GM23248 (cell line): ENCODE measurements at places on chromosomes 7 and 10.
A peak's percentile ranks its signal among the peaks of the same experiment; 100 is the strongest.

GRCh38 chr10:18221123-18221522, 80.9 kb downstream of the CACNB2 start:
- no peaks in the 10 kb centered on the region for H3K36me3 ChIP-seq
- H3K27me3 ChIP-seq, result no peaks in the 10 kb centered on the region
- no peaks in the 10 kb centered on the region for H3K4me1 ChIP-seq
- DNase-seq, result peak; percentile 43
- no peak overlapping the region for H3K27ac ChIP-seq

DNA sequence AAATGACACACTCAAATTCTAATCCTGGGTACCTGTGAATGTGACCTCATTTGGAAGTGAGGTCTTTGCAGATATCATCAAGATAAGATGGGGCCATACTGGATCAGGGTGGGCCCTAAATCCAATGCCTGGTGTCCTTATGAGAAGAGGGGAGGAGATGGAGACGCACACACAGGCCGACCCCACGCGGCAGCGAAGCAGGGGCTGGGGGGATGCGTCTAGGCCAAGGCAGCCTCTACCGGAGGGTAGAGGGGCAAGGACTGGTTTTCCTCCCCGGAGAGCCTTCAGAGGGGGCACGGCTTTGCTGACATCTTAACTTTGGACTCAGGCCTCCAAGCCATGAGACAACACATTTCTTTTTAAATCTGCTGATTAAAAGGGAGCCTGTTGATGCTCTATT, 33.3 kb downstream of the DPYSL4 start:
- H3K4me3 ChIP-seq, result no peak overlapping the region
- no peaks in the 10 kb centered on the region for H3K36me3 ChIP-seq
- no peak for DNase-seq
- no peaks in the 10 kb centered on the region for H3K4me1 ChIP-seq
- no peak overlapping the region for H3K27ac ChIP-seq

DNA sequence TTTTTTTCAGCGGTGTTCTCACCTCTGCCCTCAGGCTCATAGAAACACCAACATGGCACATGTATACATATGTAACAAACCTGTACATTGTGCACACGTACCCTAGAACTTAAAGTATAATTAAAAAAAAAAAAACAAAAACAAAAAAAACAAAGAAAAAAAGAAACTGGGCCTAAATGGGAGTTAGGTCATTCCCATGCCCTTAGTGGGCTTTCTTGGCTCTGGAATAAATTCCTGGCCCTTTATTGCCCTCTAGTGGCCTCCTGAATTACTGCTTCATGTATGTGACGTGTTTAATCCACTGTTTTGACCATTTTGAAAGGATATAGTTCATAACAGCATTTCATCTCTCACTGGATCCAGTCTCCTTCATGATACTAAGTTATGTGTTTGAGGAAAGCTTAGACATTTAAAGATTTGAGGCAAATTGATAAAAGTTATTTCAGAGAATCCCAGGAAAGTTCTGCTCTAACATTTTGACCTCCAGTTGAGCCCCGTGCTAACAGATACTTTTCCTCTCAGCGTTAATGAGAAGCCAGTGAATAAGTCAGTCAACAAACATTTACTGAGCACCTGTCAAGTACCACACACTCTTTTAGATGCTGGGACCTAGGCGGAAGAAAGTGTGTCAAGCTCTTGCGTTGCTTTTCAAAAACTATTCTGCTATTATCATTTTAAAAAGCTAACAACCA, 54.7 kb upstream of the SYPL1 start:
- H3K27ac ChIP-seq, result no peak overlapping the region
- H3K4me1 ChIP-seq, result peaks cover 18% of the 10 kb centered on the region
- H3K36me3 ChIP-seq, result no peaks in the 10 kb centered on the region

DNA sequence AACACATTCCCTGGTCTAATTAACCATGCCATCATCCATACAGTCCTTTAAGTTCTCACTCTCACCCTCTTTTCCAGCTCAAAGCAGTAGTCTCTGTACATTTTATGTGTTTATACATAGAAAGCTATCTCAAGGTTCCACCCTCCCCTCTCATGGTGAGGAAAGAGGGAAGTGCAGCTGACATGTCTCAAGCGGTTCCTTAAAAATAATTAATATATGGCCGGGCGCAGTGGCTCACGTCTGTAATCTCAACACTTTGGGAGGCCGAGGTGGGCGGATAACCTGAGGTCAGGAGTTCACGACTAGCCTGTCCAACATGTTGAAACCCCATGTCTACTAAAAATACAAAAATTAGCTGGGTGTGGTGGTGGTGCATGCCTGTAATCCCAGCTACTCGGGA, 36.7 kb downstream of the ZC3HAV1 start:
- peaks cover 3% of the 10 kb centered on the region for H3K4me1 ChIP-seq
- H3K4me3 ChIP-seq, result no peak overlapping the region
- no peak overlapping the region for H3K27ac ChIP-seq
- no peaks in the 10 kb centered on the region for H3K27me3 ChIP-seq
- H3K36me3 ChIP-seq, result peaks cover 31% of the 10 kb centered on the region

GRCh38 chr7:18653381-18654155, 158.0 kb downstream of the HDAC9 start:
- DNase-seq, result no peak
- H3K4me1 ChIP-seq, result no peaks in the 10 kb centered on the region

- H3K4me3 ChIP-seq, result no peak overlapping the region
- H3K36me3 ChIP-seq, result no peaks in the 10 kb centered on the region
- no peaks in the 10 kb centered on the region for H3K4me1 ChIP-seq
- no peak overlapping the region for H3K27ac ChIP-seq
Measured at GRCh38 chr7:157580324-157580723, 243.5 kb downstream of the DNAJB6 start.

DNA sequence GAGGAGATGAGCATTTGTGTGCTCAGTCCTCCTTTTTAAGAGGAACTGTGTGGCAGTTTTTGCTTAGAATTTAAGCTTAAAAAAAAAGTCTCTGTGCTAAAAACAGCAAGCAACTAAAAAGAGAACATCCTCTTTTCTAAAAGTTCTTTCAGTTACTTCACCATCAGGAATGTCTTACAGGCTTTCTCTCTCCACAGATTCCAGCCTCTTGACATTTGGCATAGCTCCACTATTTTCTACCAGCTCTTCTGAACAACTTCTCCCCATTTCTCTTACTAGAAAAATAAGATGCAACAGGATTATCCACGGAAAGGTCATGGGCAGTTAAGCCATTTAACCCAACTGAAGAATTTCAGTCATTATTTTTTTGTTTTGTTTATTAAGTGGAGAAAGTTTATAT, 13.2 kb downstream of the PCLO start:
- DNase-seq, result no peak
- H3K4me3 ChIP-seq, result no peak overlapping the region
- H3K36me3 ChIP-seq, result no peaks in the 10 kb centered on the region
- no peak overlapping the region for H3K27ac ChIP-seq

DNA sequence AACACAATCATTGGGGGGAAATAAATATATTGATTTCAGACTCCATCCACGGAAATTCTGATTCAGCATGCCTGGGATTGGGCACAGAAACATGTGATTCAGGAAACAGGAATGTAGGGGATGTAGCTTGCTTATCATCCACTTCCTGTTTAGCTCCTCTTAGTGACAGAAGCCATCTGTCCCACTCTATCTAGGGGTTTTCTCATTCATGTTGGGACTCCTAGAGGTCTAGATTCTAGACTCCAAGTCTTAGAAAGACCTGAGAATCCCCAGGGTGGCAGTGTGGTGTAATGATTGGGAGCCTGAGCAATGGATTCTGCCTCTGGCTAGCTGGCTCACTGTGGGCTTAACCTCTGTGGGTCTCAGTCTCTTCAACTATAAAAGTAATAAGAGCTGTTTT, 67.9 kb downstream of the CDK1 start:
- no peak overlapping the region for H3K27ac ChIP-seq
- no peak overlapping the region for H3K4me3 ChIP-seq
- DNase-seq, result peak; percentile 57
- no peaks in the 10 kb centered on the region for H3K27me3 ChIP-seq
- no peaks in the 10 kb centered on the region for H3K36me3 ChIP-seq
- peaks cover 16% of the 10 kb centered on the region for H3K4me1 ChIP-seq

DNA sequence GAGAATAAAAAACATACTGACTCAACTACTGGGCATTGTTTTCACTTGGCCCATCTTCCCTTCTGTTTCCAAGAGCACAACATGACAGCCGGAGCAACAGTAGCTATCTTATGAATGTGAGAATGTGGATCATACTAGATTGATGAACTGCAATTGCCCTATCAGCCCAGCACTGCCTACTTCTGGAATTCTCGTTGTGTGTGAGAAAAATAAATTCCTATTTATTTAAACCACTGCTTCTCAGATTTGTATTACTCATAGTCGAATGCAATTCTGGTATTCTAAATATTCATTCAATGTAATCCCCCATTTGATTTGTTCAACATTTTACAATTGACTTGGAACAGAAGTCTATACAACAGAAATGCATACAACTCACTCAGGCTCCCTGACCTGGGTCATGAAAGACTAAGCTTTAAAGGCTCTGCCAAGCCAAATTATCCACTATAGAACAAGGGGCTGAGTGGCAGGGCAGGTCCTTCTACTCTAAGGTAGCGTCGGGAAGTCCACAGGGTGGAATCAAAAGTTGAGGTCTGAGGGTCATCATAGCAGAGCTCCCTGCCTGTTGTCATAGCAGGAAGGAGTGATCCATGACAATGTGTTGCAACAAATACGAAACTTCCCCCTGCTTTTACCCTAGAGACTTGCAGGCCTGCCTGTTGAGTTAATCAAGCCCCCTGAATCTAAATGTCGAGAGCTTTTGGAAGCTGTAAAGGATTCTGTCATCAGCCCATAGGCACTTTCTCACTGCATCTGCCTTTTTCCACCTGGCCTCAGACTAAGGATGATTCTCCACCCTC, 12.4 kb upstream of the JAZF1 start:
- H3K4me1 ChIP-seq, result no peaks in the 10 kb centered on the region
- DNase-seq, result peak; percentile 29
- H3K27me3 ChIP-seq, result no peaks in the 10 kb centered on the region
- H3K4me3 ChIP-seq, result no peak overlapping the region
- no peak overlapping the region for H3K27ac ChIP-seq
- H3K36me3 ChIP-seq, result no peaks in the 10 kb centered on the region

- H3K36me3 ChIP-seq, result no peaks in the 10 kb centered on the region
- H3K4me3 ChIP-seq, result peak overlapping the region; percentile 91
- peak overlapping the region; percentile 70 for H3K27ac ChIP-seq
- no peaks in the 10 kb centered on the region for H3K27me3 ChIP-seq
- peak; percentile 93 for DNase-seq
- peaks cover 36% of the 10 kb centered on the region for H3K4me1 ChIP-seq
Measured at GRCh38 chr10:88880282-88881076, 434 bp downstream of the STAMBPL1 start.

DNA sequence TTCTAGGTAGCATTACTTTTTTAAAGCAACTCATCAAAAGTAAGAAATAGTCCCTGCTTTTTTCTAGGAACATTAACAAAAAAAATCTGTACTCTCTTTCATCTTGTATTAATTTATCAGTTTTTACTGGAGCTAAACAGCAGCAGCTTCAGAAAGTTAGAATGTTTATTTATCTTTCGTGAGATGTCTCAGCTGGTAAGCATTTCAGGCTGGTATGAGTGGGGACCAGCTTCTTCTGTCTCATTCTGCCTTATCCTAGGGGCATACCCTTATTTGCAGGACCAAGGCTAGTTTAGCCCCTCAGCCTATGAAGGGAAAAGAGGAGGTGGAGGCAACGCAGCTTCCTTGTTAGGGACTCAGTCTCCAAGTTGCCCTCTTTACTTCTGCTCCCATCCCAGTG, 35.1 kb downstream of the LANCL2 start:
- no peaks in the 10 kb centered on the region for H3K27me3 ChIP-seq
- peak; percentile 14 for DNase-seq
- H3K36me3 ChIP-seq, result no peaks in the 10 kb centered on the region

DNA sequence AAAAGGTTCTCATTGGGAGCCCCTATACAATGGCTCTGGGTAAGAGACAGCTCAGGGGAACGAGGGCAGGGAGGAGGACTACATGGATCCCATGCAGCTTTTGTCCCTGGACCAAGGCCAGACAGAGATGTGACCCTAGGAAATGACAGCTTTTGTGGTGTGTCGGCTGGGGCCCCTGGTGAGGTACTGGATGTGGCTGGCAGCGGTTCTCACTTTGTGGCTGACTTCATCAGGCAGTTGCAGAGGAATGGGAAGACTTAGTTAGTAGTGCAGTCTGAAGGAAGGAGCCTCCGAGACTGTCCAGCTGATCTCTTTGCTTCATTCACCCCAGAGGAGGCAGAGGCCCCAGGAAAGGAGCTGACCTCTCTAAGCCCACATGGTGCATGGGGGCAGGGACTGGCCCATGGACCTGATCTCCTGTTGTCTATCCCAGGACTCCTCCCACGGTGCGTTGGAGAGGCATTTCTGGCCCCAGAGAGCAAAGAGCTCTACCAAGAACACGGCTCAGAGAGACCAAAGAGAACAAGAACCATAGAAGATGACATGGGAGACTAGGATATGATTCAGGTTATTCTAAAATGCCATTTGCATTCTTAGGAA, 202.9 kb downstream of the RPS24 start:
- no peak overlapping the region for H3K27ac ChIP-seq
- H3K4me1 ChIP-seq, result peaks cover 4% of the 10 kb centered on the region; the same call in 1 of the 2 replicates
- no peaks in the 10 kb centered on the region for H3K27me3 ChIP-seq
- H3K4me3 ChIP-seq, result no peak overlapping the region

DNA sequence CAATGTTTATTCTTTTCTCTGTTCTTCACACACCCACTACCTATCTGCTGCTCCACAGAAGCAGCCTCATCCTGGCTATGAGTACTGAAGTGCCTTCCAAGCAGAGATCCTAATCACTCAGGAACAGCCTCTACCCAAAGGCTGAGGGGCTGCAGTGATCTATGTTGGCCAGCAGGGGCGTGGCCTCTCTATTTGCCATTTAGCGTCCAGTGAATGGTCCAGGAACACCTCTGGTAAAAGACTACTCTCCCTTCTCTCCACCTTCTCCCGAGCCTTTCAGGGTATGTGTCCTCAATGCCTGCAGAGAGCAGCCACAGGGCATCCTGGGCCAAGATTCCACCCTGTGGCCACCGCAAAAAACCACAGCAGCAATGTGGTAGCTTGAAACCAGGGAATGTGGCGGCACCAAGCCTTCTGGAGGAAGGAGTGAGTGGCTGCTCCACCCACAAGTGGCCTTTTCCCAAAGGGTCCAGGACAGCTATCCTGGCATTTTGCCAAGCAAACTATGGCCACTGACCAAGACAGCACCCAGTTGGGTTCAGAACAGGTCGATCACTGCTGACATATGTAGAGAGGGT, 70.9 kb downstream of the SYPL1 start:
- no peak overlapping the region for H3K27ac ChIP-seq
- H3K4me3 ChIP-seq, result no peak overlapping the region
- peaks cover 36% of the 10 kb centered on the region for H3K4me1 ChIP-seq
- H3K27me3 ChIP-seq, result peaks cover 8% of the 10 kb centered on the region
- DNase-seq, result peak; percentile 71

DNA sequence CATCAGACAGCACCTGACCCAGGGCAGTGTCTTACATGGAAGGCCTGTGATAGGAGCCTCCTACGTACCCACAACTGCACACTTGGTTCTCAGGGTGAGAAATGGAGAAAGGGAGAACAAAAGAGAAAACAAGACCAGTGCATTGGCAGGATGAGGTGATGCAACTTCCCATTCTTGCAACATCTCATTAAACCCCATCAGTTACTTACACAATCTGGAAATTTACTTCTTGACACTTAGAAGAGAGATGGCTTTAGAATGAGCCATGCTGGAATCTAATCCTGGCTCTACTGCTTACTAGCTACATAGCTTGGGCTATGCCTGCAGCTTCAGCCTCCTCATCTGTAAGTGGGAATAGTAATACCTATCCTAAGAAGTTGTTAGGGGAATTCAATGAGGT, 391.7 kb downstream of the KCNMA1 start:
- H3K36me3 ChIP-seq, result no peaks in the 10 kb centered on the region
- H3K4me3 ChIP-seq, result no peak overlapping the region
- H3K27me3 ChIP-seq, result no peaks in the 10 kb centered on the region
- DNase-seq, result peak; percentile 73
